Occipital lobe (tissue), 3 donors: ENCODE measurements at places on chromosomes 11 and 22. TPM values are rescaled to one million over a fixed set of nuclear protein-coding genes. Genes with fewer than 3 reads are reported as not detected.

- DNase-seq = no peak
These were observed 22.3 kb upstream of the TESMIN start for GRCh38 chr11:68773521-68774193.

The ACER3 gene
- total RNA-seq = 21.5 TPM

The MMP1 gene
- total RNA-seq = not detected

The SYT8 gene
- not detected for total RNA-seq

- DNase-seq = no peak
These were observed 11.4 kb downstream of the TBCEL start for GRCh38 chr11:121035169-121035755.

- no peak for DNase-seq
These were observed 4.8 kb downstream of the RELT start for GRCh38 chr11:73380897-73381410.

The LRRN4CL gene
- total RNA-seq = 0.16 TPM

- no peak for DNase-seq
These were observed 56.5 kb upstream of the CABP7 start for GRCh38 chr22:29663180-29663821.

The MPZL3 gene
- 1.6 TPM for total RNA-seq

The TP53AIP1 gene
- total RNA-seq = 0.47 TPM

DNA sequence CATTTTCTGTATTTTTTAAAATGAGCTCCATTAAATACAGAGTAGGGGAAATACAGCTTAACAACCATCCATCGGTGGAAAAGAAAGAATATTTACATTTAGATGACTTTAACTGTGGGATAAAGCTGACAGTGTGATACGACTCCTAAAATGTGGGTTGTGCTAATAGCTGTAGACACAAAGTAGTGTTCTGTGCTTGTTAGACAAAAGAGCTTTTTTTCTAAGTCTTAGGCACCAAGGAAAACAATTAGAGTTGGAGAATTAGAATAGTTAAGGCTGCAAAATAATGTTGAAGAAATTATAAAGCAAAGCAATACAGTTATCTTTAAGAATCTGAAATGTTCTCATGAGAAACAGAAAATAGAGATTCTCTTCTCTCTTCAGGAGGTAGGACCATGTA lies 307.7 kb upstream of the KIRREL3 start:
- no peak for DNase-seq

The B4GALNT4 gene
- total RNA-seq = 99.5 TPM

DNA sequence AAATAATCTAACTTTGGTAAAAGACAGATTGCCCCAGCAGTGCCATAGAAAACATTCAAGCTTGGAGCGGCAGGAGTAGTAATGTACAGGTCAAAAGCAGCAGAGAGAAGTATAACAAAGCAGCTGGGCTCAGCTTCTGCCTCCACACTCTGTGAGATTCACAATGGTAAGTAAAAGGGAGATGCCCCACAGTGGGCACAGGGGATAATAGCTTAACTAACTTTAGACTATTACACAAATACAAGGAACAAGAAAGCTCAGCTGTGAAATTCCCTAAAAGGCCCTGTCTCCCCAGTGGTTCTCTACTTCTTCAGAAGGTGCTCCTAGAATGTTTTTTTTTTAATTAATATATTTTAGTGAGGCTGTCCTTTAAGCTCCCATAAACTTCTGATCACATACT lies 28.0 kb downstream of the RDX start:
- no peak for DNase-seq

- no peak for DNase-seq
These were observed 7.8 kb downstream of the SIGIRR start for GRCh38 chr11:406796-407650.

DNA sequence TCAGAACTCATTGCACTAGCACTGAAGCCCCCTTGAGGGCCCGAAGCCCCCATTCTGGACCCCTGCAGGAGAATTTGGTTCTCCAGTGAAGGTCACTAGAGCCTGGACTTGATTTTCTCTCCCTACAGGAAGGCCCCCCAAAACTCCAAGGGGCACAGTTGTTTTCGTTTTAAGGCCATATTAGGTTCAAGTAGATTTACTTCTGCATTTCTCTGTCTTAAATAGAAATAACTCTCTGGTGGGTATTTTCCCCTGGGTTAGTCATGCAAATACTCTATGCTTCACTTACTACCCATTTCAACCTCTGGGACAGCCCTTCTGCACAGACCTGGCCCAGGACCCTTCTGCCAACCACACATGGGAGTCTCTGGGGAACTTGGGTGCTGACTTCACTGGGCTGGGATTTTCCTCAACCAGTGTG lies 41.6 kb downstream of the WEE1 start:
- DNase-seq = no peak

The MUC5AC gene
- total RNA-seq = not detected

The ASRGL1 gene
- 23.6 TPM for total RNA-seq

DNA sequence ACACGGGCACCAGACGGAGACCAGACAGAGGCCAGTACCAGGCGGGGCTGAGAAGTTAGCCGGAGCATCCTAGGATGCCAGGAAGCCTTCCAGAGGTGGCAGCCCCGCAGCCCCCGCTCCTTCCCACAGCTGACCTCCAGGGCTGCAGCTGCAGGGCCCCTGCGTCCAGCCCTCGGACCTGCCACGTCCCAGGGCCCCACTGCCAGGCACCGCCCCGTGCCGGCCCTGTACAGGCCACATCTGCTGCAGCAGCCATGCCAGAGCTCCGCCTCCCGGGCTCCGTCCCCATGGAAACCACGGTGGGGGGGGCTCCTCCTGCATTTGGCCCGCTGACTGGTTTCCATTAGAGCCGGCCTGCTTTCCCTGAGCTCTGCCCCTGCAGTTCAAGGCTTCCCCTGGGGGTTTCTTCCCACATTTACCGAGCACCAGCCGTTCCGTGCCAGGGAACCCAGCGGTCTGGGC lies 62.5 kb upstream of the PPARA start:
- peak; percentile 93 for DNase-seq

DNA sequence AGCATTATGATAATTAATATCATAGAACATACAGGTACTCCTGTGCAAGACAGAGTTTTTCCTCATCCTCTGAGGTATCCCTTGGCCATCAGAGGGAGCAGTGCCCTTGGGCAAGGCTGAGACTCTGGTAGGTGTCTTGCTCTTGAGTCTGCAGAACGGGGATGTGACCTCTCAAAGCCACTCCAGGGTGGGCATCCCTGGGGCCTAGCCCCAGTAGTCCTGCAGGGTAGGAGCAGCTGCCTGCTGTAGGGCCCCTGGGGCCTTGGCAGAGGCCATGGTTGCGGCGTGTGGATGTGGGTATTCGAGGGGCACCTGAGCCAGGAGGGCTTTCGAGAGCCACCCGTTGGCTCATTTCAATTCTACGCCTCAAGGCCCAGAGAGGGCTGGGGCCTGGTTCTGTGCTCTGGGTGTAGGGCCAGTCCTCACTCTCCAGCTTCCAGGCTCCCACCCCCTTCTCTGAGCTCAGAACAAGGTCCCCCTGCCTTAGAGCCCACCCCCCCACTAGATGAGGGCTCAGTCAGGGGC lies 7.7 kb upstream of the OMP start:
- no peak for DNase-seq

The ABTB2 gene
- total RNA-seq = 3.7 TPM

DNA sequence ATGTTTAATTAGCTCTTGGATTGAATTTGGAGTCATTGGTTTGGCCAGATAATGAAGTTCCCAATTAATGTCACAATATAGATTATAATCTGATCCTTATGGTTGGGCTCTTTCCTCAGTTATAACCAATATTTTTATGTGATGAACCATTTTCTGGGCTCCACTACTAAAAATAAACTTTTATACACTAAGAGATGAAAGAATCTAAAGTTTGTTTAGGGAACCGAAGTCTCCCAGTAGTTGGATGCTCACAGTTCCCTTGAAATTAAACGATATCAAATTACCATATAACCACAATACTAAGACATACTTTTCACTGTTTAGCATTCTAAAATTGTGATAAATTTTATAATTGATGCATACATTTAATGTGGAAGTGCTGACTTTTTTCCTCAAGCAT lies 47.0 kb upstream of the ARHGAP42 start:
- DNase-seq = no peak

The SYTL2 gene
- total RNA-seq = 7.0 TPM

DNA sequence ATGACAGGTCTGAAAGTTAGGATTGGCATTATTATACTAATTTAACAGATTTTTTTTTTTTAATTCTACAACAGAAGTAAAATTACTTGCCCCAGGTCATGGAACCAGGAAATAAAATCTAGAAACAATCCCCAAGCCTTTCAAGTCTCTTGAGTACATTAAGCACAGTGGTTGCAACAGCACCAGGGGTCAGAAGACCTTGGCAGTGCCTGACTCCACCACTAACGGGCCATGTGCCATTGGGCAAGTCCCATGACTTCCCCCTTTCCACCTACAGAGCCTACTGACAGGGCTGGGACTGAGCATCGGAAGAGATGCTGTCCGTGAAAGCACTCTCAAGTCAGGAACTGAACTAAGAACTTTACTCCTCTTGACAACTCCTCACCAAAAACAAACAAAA lies 98.6 kb upstream of the AKIP1 start:
- DNase-seq = no peak

The SLC6A5 gene
- not detected for total RNA-seq

The GGTLC2 gene
- not detected for total RNA-seq

- DNase-seq = no peak
These were observed 51.8 kb downstream of the CD6 start for GRCh38 chr11:61023086-61023965.

The PHOX2A gene
- total RNA-seq = not detected

- peak; percentile 41 for DNase-seq
These were observed 180.5 kb upstream of the ZBED5 start for GRCh38 chr11:11038352-11038751.

GRCh38 chr11:111419641-111420327 lies 40.7 kb upstream of the POU2AF1 start:
- DNase-seq = peak; percentile 12

GRCh38 chr11:97454988-97455387 lies 1065.2 kb downstream of the JRKL start:
- no peak for DNase-seq

GRCh38 chr11:131204765-131205380 lies 165.5 kb upstream of the NTM start:
- DNase-seq = no peak

The HBG2 gene
- 1,921 TPM for total RNA-seq

DNA sequence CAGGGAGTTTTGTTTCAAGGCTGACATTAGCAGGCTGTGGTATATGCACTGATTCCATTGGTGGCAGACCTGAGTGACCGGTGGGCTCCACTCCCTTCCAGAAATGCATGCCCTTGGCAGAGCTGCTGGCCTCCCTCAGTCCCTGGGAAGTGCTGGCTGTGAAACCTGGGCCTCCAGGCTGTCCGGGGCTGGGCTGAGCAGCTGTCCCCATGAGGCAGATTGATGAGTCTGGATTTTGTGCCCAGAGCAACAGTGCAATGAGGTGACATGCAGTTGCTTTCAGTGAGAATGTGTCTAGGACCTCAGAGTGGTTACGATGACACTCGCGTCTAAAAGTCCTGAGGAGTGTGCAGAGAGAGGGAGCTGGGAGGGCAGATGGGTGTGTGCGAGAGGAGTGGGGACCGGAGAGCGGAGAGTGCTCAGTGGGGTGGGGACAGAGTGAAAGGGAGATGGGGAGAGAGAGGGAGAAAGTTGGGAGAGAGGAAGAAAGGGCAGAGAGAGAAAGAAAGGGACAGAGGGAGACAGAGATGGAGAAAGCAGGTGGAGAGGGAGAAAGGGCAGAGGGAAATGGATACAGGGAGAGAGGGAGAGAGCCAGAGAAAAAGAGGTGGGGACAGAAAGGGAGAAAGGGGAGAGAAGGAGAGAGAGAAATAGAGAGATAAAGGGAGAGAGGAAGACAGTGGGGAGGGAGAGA lies 978.3 kb downstream of the BRD1 start:
- DNase-seq = no peak

DNA sequence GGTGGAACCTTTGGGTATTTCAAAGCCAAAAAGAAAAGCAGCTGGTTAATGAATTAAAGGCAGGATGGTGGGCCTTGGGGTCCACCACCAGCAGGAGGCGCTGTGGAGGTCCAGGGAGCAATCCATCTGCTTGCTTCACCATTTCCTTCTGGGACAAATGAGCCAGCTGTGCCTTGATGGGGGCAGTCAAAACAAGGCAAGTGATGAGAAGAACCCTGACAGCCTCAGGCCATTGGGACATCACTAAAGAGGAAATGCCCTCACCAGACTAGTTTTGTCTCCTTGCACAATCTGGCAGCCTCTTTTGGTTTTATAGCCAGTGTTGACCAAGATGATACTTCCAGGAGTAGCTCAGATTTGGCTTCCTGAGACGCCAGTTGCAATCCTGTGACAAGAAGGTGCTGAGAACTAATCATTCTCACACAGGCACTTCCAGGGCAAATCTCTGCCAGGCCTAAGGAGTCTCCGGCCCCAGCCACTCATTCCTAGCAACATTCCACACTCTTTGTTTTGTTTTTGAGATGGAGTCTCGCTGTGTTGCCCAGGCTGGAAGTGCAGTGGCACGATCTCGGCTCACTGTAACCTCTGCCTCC lies 38.2 kb upstream of the WEE1 start:
- no peak for DNase-seq

DNA sequence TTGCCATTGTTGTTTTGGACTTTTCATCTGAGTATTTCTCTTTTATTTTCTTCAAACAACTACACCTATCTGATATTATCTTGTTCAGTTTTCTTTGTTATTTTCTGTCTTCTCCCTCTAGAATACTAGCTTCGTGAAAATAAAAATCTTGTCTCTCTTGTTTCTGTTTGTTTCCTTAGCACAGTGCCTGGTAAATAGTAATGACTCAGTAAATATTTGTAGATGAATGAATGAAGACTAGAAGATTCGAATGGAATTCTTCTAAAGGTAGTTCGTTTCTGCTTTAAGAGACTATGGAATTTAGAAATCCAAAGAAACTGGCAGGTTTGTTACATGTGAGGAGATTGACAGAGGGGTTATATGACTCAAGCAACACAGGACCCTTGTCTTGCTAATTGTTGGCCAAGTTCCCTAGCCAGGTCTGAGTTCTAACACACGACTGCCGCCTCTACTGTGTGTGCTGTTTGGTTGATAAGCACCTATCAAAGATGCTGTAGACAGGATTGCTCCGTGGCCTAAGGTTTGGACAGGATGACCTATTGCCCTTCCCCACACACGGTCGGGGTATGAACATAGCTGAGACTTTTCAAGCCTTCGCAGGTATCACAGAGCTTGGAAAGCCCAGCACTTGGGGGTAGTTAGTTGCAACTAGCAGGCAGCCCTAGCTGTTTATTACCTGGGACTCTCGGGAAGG lies 831 bp upstream of the TMEM135 start:
- DNase-seq = no peak

GRCh38 chr11:13702071-13702470 lies 33.6 kb downstream of the FAR1 start:
- no peak for DNase-seq
